NCI-H82 (cell line): ENCODE measurements at places on chromosomes 4 and X.

- DNase-seq = no peak
These were observed 249.6 kb downstream of the SNCA start for GRCh38 chr4:89587364-89587763.

GRCh38 chr4:13528821-13529127 lies 15.5 kb downstream of the NKX3-2 start:
- DNase-seq = no peak

DNA sequence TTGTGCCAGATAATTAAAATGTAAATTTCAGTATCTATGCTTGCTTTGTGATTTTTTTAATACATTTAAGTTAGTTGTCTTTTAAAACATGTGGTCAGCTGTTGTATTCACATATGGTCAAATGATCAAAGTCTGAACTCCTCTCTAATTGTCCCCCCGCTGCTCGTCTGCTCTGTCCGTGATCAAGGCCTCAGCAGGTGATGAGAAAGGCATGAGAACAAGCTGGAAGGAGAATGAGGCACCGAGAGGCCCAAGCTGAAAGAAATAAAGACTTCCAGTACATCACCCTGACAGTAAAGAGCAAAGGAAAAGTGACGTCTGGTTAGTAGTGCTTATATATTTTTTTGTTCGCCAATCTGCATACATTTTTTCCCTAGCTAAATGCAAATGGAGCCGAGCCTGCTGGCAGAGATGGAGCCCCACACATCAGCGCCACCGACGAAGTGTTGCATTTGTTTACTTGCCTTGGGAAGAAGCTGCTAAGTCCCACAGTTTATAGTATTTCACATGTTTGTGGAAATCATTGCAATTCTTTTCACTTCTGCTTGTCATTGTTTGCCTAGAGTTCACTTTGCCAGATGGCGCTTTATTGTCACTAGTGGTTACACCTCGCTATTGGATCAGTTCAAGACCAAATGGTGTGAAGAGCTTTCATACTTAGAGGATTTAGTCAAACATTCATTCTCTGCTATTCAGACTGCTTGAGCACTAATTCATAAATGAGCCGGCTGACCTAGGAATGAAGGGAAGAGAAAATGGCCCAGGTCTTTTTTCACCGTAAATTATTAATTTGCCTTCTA lies 181.5 kb downstream of the ZIC3 start:
- peak; percentile 5 for DNase-seq

DNA sequence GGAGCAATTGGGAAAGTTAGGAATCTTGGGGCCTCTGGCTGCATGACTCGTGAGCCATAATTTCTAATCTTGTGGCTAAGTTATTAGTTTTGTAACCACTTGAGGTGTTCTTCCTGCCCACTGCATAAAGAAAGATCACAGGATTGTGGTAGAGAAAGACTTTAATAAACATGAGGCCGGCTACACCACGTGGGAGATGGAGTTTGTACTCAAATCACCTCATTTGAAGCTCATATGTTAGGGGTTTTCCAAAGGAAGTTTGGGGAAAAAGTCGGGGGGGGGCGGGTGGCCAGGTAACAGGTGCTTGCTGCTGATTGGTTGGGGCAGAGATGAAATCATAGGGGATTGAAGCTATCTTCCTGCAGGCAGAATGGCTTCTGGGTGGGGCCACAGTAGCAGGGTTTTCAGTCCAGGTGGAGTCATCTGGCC lies 287.8 kb downstream of the ZNF674 start:
- no peak for DNase-seq

DNA sequence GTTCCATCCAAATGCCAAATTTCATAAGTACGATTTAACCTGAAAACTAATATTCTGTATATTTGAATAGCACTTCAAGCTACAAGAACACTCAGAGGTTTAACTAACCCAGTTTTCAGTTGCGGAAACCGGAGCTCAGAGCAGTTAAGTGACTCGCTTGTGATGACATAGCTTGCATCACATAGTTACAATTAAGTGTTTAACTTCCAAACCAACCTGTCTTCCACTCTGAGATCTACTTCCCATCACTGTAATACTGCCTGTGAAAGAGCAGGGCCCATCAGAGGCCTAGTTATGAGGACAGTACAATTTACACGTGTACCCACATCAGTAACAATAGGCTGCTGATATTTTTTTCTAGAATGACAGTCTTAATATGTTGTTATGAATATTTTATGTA lies 120.3 kb downstream of the MAD2L1 start:
- no peak for DNase-seq

GRCh38 chr4:185892165-185892564 lies 80.2 kb upstream of the SORBS2 start:
- no peak for DNase-seq

GRCh38 chr4:150411520-150411919 lies 170.4 kb upstream of the MAB21L2 start:
- peak; percentile 67 for DNase-seq

GRCh38 chr4:38084877-38085711 lies 124.9 kb downstream of the PTTG2 start:
- no peak for DNase-seq

DNA sequence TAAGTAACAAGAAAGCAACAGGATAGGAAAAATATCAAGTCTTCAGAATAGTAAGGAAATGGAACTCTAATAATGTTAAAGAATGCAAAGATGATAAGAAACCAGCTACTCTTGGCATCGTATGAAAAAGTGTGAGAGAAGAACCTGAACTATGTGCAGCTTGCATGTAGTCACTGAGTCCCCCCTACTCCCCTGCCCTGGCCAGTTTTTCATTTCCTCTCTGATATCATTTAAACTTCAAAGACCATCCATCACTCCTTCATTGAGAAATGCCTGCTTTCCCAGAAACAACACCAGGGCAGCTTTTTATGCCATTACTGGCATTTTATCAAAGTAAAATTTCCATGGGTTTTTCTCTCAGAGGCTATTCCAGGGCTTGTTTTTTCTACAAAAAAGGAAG lies 28.1 kb downstream of the INPP4B start:
- no peak for DNase-seq

GRCh38 chr4:40583850-40584439 lies 45.7 kb downstream of the RBM47 start:
- peak; percentile 61 for DNase-seq
